ENCODE measurements at places on chromosomes 6 and 20.

DNA sequence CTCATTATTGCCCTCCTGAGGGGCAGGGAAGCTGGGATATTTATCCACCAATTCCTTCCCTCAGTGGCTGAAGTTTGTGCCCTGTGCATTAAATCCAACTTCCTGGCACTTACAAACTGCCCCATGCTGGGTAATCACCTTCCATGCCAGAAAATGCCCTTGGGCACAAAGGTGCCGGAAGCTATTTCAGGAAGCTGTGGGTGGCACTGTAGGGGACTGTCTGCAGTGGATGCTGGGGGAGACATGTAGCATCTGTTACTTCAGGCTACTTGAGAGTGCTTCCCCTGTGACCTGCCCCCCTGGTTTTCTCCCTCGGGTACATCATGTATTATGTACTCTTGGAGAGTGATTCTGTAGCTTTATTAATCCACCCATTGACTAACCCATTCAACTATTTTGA, 24.7 kb upstream of the RALGAPA2 start:
- DNase-seq = no peak
- no peaks in the 10 kb centered on the region for H3K27me3 ChIP-seq
- H3K4me1 ChIP-seq = peaks cover 28% of the 10 kb centered on the region
- no peaks in the 10 kb centered on the region for H3K36me3 ChIP-seq

- H3K36me3 ChIP-seq = no peaks in the 10 kb centered on the region
- H3K27me3 ChIP-seq = no peaks in the 10 kb centered on the region
- DNase-seq = no peak
Measured at GRCh38 chr6:41275489-41275888, 11.0 kb downstream of the TREM1 start.

- H3K4me1 ChIP-seq = peaks cover 55% of the 10 kb centered on the region
- peaks cover 9% of the 10 kb centered on the region for H3K36me3 ChIP-seq
- no peaks in the 10 kb centered on the region for H3K27me3 ChIP-seq
Measured at GRCh38 chr20:2122936-2123335, 21.3 kb downstream of the STK35 start.

- H3K36me3 ChIP-seq = no peaks in the 10 kb centered on the region
- no peak overlapping the region for H3K27ac ChIP-seq
- H3K4me1 ChIP-seq = peaks cover 28% of the 10 kb centered on the region
- no peaks in the 10 kb centered on the region for H3K27me3 ChIP-seq
Measured at GRCh38 chr6:15882915-15883314, 220.1 kb upstream of the DTNBP1 start.

DNA sequence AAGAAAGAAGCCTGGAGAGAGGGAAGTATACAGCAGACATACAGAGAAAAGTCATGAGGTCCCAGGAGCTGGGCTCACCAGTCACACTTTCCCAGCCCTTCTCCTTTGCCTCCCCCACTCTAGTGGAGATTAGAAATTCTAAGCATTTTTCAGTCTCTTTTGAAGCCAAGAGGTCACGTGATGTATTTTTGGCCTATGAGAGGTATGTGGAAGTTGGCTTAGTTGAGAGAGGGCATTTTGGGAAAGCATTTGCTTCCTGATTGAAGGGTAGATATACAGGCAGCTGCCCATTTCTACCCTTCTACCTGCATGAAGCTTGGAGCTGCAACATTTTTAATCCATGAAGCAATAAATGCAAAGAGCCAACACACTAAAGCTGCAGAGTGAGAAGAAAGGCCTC, 106.0 kb upstream of the TNFAIP3 start:
- no peak overlapping the region for H3K27ac ChIP-seq
- H3K4me1 ChIP-seq = no peaks in the 10 kb centered on the region
- H3K27me3 ChIP-seq = no peaks in the 10 kb centered on the region
- H3K4me3 ChIP-seq = no peak overlapping the region
- H3K36me3 ChIP-seq = no peaks in the 10 kb centered on the region
- no peak for DNase-seq

DNA sequence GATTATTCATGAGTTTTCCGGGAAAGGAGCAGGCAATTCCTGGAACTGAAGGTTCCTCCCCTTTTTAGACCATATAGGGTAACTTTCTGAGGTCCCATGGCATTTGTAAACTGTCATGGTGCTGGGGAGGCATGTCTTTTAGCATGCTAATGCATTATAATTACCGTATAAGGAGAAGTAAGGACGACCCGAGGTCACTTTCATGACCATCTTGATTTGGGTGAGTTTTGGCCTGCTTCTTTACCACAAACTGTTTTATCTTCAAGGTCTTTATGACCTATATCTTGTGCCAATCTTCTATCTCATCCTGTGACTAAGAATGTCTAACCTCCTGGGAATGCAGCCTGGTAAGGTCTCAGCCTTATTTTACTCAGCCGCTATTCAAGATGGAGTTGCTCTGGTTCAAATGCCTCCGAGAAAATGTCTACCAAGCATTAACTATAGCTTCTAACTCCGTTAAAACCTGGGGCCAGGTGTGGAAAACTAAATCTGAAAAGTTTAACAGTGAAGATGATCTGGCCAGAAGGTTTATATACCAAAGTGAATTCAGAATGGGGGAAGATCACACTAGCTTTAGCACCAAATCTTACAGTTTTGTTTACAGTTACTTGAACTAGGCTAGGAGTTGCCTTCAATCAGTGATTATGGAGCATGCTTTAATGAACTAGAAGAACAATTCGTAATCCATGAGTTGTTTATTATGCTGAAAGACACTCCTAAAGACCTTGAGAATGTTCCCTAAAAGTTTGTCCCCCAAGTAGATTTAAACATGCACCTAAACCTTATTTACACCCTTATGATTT, 80.0 kb upstream of the TOP1 start:
- H3K27me3 ChIP-seq = peaks cover 14% of the 10 kb centered on the region
- H3K4me1 ChIP-seq = no peaks in the 10 kb centered on the region
- DNase-seq = no peak
- no peak overlapping the region for H3K27ac ChIP-seq
- H3K4me3 ChIP-seq = no peak overlapping the region

DNA sequence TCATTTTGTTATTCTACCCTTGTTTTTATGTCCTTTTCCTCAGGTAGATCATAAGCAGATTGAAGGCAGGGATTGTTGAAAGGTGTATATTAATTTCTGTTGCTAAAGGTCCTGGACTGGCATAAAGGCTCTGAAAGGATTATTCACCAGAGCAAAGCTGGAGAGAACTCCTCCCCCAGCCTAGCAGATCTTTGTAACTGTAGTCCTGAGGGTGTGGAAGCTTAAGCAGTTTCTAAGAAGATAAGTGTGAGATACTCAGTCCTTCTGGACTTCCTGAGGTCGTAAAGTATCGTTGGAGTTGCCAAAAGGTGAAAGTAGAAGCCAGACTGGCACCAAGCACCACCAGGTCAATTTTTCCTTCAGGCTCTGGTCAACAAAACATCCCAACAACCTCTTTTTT, 24.2 kb downstream of the CGA start:
- no peaks in the 10 kb centered on the region for H3K4me1 ChIP-seq
- H3K27me3 ChIP-seq = no peaks in the 10 kb centered on the region
- no peak for DNase-seq
- no peaks in the 10 kb centered on the region for H3K36me3 ChIP-seq

DNA sequence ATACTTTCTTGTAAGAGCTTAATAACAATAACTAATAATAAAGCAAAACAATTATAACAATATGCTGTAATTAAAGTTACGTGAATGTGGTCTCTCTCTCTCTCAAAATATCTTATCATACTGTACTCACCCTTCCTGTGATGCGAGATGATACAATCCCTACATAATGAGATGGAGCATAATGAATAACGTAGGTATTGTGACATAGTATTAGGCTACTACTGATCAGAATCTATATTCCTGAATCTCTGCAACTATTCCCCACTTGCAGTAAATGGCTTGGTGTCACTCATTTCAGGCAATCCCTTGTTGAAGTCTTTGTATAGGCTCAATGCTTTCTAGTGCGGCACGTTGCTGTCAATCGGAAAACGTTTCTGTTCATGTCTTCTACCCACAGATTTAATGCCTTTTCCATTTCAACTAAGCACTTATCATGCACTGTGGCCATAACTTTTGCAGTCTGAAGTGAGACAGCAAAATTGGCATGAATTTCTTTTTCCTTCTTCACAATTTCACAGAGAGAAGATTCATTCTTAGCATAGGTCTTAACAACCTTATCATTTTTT, 32.3 kb downstream of the MOXD1 start:
- H3K4me1 ChIP-seq = no peaks in the 10 kb centered on the region
- no peak overlapping the region for H3K4me3 ChIP-seq
- H3K27ac ChIP-seq = no peak overlapping the region
- no peaks in the 10 kb centered on the region for H3K36me3 ChIP-seq

- no peak overlapping the region for H3K27ac ChIP-seq
- no peak overlapping the region for H3K4me3 ChIP-seq
- no peak for DNase-seq
- H3K36me3 ChIP-seq = peaks cover 13% of the 10 kb centered on the region
Measured at GRCh38 chr6:42302411-42302810, 84.8 kb upstream of the MRPS10 start.

DNA sequence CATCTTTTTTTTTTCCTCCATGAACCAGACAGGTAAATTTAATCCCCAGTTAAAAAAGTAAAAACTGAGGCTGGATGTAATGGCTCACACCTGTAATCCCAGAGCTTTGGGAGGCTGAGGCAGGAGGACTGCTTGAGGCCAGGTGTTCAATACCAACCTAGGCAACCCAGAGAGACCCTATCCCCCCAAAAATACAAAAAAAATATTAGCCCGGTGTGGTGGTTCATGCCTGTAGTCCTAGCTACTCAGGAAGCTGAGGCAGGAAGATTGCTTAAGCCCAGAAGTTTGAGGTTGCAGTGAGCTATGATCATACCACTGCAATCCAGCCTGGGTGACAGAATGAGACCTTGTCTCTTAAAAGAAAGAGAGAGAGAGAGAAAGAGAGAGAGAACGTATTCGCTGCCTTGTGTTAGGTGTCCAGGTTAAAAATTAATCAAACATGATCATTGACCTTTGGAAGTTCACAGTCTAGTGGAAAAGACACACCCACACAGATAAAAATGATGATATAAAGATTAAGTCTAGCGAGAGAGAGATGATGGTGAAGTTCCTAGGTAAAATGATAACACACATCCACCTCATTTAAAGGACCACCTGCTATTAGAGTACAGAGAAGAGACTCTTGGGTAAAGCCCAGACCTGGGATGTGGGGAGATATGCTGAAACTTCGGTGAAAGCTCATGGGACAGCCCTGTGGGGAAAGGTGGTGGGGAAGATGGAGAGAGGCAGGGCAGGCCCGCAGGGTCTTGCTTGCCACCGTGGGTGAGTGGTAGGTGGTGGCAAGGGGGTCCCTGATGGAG, 4.8 kb upstream of the NHSL1 start:
- H3K36me3 ChIP-seq = no peaks in the 10 kb centered on the region
- no peaks in the 10 kb centered on the region for H3K27me3 ChIP-seq
- H3K27ac ChIP-seq = no peak overlapping the region
- peaks cover 16% of the 10 kb centered on the region for H3K4me1 ChIP-seq
- H3K4me3 ChIP-seq = no peak overlapping the region

Measured in lower lobe of right lung (tissue), 2 donors.